Jurkat, Clone E6-1 (cell line): ENCODE measurements at places on chromosomes 7 and 10.

DNA sequence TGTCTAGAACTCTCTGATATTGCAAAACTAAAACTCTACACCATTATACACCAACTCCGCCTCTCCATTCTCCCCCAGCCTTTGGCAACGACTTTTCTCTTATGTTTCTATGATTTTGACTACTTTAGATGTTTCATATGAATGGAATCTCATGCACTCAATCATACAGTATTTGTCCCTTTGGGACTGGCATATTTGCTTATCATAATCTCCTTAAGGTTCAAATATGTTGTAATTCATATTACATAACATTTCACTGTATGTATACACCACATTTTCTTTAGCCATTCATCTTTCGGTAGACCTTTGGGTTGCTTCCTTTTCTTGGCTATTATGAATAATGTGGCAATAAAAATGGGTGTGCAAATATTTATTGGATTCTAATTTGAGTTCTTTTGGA is 164.4 kb downstream of the ARL4A start:
- DNase-seq = no peak

GRCh38 chr10:111873621-111874135 is 309.9 kb downstream of the GPAM start:
- no peak for DNase-seq

DNA sequence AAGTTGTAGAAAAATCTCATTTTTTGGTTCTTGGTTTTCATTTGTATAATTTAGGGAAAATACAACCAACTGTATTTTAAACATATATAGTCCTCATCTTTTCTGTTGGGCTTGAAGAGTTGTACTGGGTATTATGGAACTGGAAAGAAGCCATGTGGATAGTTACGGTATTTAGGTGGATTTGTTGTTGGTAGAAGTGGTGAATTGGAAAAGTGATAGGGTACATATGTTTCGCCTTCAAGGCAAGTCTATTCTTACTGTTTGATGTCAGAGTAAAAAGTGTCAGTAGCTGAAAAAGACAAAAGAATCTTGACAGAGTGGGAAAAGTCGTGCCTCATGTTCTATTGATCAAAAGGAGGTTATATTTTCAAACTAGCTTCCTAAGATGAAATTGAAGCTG is 64.6 kb downstream of the GBF1 start:
- DNase-seq = no peak

GRCh38 chr10:21534604-21535493 is 817 bp downstream of the MLLT10 start:
- no peak for DNase-seq

DNA sequence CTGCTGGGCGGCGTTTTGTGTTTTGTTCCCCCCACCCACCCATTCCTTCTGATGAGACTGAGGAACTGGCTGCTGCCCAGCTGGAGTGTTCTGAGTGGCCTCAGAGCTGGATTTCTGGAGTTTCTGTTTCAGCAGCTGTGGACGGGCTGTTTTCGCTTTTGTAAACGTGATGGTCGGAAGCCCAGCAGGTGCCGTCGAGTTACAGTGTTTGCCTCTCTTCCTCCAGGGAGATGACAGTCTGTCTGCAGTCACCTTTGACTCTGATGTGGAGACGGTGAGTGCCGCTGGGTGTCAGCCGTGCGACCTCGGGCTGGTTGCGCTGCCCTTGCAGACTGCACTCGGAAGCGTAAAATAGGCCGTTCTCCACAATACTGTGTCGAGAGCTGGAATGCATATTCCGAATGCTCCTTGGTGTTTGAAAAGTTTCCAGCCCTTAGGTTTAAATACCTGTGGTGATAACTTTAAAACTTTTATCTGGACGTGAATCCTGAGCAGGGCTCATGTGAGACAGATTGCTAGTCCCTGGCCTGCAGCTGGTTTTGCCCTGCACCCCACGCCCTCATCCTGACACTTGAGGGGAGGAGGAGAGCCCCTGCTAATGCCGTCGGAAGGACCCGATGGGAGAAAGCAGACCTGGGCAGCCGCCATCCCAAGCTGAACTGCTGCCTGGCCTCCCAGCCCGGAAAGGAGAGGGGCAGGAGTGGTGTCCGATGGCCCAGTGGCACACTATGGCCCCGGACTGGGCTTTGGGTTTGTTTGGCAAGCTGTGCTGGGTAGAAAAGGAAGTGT is 8.3 kb downstream of the IQCE start:
- DNase-seq = no peak

DNA sequence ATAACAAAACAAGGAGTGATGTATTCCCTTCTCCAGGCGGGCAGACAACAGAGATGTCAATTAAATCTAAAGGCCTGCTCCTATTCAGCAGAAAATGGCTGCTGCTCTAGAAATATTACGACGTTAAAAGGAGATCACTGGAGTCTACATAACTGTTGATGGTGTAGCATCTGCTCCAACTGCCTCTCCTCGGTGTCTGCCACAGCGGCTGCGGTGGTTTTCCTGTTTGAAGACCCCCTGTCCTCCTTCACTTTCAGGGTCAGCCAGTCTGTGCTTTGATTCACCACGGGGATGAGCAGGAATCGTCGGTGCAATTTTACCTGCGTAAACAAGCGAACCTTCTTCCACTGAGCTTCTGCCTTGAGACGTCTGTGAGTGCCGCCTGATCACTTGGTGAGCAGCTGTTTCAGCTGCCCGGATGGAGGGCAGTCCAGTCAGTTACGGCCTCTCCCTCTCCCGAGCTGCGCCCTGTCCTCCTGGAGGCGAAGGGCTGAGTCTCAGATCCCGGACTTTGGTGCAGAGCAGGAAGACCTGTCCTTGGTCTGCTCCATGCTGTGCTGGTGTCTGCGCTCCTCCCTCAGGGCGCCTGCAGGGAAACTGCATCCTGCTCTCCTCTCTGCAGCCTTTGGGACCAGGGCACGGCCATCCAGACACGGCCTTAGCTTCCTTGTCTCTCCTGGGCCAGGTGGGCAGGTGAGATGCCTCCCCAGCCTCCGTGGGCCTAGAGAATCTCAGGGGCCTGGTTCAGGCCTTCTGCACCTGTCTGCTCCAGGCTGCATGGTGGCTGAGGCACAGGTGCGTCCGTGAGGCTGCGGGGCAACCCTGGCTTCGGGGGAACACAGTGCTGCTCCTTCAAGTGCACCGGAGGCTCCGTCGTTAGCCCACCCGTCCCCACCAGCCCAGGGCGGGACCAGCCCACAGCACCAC is 326.6 kb downstream of the ADARB2 start:
- peak; percentile 16 for DNase-seq

DNA sequence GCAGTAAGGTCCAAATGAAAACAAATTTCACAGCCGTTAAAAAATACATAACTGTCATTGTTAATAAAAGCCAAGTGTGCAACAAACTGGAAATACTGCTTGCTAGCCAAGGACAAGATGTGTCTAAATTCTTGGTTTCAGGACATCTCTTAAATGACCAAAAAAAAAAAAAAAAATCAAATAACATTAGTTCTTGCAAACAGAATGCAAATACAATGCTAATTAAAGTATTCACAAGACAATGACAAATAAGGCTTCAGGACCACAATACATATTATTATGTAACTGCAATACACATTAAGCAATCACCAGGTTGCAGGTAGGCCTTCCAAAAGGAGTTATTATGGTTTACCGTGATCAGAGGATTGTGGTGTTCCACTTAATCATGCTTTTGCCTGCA is 3.6 kb downstream of the ARHGAP21 start:
- no peak for DNase-seq

DNA sequence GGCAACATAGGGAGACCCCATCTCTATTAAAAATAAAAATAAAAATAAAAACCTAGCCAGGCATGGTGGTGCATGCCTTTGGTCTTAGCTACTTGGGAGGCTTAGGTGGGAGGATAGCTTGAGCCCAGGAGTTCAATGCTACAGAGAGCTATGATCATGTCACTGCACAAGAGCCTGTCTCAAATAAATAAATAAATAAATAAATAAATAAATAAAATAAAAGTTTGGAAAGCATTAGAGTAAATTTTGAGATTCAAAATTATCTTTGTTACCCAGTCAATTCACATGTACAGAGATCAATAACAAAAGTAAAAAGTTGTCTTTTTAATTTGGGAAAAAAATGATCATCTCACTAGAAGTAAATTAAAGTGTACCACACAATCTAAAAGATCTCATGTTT is 255.8 kb upstream of the MYO3A start:
- DNase-seq = no peak

- no peak for DNase-seq
Observed at GRCh38 chr10:29646960-29647461, 12.2 kb upstream of the SVIL start.

GRCh38 chr10:72731916-72732419 is 40.0 kb downstream of the MCU start:
- no peak for DNase-seq

- no peak for DNase-seq
Observed at GRCh38 chr7:157234271-157234670, 95.5 kb downstream of the UBE3C start.

- DNase-seq = no peak
Observed at GRCh38 chr10:29623797-29624196, 11.0 kb downstream of the SVIL start.

DNA sequence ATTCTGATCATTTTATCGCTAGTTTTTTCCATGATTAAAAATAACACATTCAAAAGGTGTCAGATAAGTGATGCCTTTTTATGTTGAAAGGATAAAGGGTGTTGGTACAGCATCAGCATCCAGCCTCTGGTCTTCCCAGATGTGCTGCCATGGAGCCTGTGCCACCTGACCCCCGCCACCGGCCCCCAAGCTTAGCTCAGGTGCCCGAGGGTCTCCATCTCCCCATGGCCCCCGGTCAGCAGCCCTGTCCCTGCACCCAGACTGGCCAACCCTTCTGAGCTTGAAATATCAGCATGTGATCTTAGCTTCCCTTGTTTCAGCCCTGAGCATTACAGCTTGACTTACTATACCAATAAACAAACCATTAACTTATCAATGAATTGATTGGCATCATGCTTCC is 24.6 kb downstream of the PFKP start:
- DNase-seq = no peak

DNA sequence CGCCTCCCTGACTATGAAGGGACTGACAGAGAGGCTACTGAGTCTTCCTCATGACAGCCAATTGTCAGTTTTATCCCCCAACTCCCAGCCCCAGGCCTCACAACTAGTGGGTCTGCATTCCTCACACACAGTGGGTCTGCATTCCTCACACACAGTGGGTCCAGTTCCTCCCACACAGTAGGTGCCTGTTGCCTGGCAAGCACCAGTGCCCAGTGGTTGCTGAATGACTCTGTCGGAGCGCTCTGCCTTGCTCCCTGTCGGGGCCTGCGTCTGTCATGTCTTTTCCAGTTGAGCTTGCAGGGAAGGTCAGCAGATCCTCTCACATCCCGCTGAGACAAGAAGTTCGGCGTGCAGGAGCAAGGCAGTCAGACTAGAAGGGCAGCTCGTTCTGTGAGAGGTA is 590.0 kb upstream of the MKI67 start:
- DNase-seq = no peak
